ENCODE measurements at places on chromosomes 6 and 20.
A peak's percentile ranks its signal among the peaks of the same experiment; 100 is the strongest.

- no peak for DNase-seq
Measured at GRCh38 chr6:47357827-47358226, 48.1 kb upstream of the TNFRSF21 start.

DNA sequence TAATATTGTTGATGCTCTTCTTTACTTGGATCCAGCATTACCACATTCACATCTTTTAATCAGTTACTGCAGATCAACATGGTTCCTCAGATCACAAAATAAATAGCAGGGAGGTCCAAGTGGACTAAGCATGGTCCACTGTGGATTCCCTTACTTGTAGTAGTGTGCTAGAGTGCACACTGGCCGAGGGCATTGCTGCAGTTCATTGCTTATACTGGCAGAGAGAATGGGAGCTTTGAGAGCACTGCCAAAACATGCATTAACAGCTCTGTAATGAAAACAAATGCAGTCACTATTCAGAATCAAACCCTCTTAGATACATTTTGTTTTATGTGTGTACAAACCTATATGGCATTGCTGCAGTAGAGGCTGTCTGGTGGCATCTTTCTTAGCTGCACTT is 471.5 kb downstream of the CD109 start:
- peak; percentile 56 for DNase-seq

DNA sequence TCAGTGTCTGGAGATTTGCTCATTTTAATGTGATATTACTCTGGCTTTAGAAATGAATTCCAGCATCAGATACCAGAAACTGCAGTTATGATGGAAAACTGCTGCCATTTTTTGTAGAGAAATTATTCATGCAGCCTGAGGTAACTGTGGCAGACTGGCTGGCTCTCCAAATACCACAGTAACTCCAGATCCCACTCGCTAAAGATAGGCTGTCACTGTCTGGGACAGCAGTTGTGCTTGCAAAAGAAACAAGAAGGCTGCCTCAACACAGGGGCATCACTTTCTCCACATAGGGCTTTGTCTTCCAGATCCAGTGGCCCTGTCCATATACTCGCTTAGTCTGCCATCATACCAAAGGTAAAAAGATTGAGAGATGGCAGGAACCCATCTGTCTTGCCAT is 52.7 kb downstream of the FAM184A start:
- DNase-seq = no peak

- no peak for DNase-seq
Measured at GRCh38 chr6:144613859-144614258, 328.7 kb downstream of the UTRN start.

DNA sequence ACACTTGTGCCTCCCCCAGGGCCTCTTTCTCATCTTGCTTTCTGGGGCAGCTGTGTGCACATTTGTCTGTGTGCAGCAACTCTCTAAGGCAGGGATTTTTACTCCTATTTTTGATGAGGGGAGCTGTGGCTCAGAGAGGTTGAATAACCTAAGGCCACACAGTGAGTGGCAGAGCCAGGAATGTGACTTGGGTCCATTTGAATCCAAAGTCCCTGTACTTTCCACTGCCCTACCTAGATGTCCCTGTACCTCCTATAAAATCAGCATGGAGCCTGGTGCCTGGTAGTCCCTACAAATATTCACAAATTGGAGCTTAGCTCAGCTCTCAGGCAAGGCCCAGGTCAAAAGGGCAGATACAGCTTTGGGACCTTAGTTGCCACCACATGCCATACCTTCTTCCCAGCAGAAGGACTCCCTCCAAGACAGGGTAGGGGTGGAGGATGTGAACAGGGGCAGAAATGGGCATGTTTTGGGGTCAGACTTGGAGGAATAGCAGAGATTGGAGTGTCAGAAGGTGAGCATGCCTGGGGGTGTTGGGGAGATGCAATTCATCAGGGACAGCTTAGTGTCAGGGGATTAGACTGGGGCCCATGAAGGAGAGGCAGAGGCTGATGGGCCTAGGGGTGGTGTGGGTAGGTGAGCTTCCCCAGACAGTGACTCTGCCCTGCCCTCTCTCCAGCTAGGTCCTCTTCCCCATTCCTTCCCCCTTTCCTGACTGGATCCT is 4.1 kb upstream of the VEGFA start:
- no peak for DNase-seq

- DNase-seq = no peak
Measured at GRCh38 chr20:52830598-52830997, 141.6 kb upstream of the TSHZ2 start.

- DNase-seq = no peak
Measured at GRCh38 chr6:87951751-87952150, 95.9 kb upstream of the SPACA1 start.

GRCh38 chr6:139639507-139639906 is 265.1 kb upstream of the CITED2 start:
- DNase-seq = no peak

GRCh38 chr6:155958550-155958949 is 502.9 kb upstream of the NOX3 start:
- DNase-seq = peak; percentile 41

DNA sequence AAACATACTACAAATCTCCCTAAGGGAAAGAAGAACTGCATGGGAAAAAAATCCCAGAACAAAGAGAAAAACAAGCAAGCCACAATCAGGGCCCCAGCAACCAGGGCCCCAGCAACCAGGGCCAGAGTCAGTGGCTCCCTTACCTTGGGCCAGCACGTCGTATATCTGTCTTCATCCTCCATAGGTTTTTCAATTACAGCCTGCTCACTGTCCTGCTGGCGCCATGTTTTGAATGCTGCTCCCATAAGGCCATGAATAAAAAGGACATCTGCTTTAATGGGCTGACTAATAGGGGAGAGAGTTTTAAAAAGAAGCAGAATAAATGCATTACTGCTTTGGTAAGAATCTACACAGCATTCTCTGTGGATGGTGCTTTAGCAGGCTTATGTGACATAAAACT is 49.2 kb downstream of the SERAC1 start:
- DNase-seq = no peak

DNA sequence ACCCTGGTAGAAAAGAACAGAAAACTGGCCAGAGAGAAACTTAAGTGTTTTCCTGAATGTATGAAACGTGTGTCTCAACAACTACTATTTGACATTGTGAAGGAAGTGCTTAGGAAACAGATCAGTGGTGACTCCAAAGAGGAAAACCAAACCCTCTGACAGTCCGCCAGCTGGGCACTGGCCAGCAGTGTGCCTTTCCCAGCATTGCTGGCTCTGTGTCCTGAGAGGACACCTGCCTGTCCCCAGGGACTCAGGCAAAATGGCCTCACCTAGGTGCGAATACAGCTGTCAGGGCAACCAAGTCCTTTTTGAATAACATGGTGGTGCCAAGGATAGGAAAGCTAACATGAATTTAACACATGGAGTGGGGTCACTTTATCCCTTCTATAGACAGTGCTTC is 72.5 kb downstream of the NDUFAF5 start:
- DNase-seq = no peak

- DNase-seq = no peak
Measured at GRCh38 chr6:24340998-24341938, 16.6 kb downstream of the DCDC2 start.

DNA sequence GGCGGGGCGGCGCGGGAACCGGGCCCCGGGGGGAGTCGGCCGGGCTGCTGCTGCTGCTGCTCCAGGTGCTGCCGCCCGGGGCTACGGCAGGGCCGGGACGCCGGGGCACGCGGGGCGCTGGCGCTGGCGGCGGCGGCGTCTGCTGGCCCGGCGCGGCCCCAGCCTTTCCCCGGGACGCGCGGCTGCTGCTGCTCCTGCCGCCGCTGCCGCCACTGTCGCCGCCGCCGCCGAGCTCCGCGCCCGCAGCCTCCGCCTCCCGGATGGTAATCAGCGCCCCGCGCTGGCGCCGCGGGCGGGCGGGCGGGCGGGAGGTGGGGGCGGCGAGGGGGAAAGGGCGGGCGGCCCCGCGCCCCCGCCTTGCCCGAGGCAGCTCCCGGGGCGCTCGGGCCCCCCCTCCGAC is 306 bp downstream of the EBF4 start:
- DNase-seq = no peak

- no peak for DNase-seq
Measured at GRCh38 chr6:107673076-107673494, 151.0 kb downstream of the SCML4 start.

- no peak for DNase-seq
Measured at GRCh38 chr6:131949620-131949908, 1.6 kb downstream of the CCN2 start.

DNA sequence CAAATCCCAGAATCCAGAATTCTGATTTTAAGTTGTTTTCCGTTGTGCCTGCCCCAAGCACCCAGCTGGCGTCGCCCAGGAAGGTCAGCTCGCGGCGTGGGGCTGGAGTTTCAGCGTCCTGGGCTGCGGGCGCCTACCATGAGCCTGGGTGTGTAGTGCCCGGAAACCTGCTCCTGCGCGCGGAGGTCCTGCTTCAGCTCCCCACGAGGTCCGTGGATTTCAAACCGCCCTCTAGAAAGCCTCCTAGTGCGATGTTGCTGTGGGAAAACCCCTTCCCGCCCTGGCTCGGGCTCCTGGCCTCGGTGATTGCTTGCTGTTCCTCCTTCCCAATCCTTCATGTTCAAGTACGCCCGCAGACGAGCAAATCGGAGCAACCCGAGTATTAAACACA is 51.3 kb upstream of the NRN1 start:
- DNase-seq = no peak

DNA sequence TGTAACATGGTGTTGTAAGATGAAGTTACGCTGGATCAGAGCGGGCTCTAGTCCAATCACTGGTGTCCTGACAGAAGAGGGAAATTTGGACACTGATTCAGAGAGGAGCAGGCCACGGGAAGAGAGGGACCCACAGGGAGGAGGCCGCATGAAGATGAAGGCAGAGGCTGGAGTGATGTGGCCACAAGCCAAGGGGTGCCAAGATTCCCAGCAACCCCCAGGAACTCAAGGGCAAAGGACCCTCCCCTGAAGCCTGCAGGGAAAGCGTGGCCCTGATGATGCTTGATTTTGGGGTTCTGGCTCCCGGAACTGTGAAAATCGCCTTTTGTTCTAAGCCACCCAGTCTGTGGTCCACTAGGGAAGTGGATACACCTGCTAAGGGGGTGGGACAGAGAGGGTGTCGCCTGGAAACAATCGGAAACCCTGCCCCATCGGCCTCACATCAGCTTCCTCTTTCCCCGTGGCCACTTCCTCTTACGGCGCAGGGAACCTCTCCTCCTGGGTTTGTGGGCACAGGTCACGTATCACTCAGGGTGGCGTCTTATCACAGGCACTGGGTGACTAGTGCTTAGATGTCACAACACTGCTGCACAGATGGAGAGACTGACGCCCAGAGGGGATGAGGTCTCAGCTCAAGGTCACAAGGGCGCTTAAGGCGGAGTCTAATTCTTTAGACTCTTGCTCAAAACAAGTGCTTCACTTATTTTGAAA is 58.0 kb downstream of the SULF2 start:
- DNase-seq = peak; percentile 40

- peak; percentile 77 for DNase-seq
Measured at GRCh38 chr6:14270925-14271788, 153.6 kb downstream of the CD83 start.

DNA sequence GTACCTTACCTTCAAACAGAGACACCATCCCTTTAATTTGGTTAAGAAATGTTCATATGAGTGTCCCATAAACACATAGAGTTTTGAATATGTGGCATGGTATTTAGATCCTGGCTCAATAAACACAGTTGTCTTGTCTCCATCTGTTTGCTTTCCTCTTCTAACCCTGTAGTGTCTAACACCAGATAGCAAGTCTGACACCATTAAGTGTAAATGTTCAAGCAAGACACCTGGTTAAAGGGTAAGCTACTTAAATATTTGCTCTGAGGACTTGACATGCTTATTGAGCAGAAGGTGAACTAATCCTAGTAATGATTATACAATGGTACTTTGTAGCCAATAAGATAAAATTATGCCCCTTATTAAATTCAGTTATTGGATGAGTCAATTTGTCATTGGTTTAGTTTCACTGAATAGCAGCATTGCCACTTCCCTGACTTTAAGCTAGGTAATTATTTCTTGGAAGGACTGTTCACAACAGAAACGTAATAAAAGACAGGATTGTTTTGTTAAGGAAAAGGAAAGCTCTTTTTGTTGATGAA is 26.9 kb upstream of the GOPC start:
- DNase-seq = no peak

DNA sequence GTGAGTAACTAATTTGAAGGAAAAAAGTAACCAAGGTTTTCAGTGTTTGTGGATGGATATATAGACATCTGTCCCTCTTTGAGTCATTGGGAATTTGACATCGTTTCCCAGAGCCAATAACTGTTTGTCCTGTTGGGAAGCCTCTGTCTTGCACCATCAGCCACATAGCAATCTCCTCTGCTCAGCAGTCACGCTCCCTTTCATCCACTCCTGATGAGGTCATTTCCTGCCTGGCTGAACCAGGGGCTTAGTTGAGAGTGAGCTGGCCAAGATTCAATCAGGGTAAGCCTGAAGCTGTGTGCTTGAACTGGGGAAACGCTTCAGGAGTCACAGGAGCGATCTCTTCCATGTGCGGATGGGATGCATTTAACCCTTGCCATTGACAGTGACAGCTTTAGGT is 121.5 kb upstream of the FOXQ1 start:
- DNase-seq = peak; percentile 57

GRCh38 chr6:52400313-52401041 is 19.7 kb upstream of the EFHC1 start:
- no peak for DNase-seq

- DNase-seq = no peak
Measured at GRCh38 chr6:55524441-55524840, 54.6 kb downstream of the HMGCLL1 start.

GRCh38 chr6:3744211-3744900 is 7.2 kb downstream of the PXDC1 start:
- DNase-seq = no peak

DNA sequence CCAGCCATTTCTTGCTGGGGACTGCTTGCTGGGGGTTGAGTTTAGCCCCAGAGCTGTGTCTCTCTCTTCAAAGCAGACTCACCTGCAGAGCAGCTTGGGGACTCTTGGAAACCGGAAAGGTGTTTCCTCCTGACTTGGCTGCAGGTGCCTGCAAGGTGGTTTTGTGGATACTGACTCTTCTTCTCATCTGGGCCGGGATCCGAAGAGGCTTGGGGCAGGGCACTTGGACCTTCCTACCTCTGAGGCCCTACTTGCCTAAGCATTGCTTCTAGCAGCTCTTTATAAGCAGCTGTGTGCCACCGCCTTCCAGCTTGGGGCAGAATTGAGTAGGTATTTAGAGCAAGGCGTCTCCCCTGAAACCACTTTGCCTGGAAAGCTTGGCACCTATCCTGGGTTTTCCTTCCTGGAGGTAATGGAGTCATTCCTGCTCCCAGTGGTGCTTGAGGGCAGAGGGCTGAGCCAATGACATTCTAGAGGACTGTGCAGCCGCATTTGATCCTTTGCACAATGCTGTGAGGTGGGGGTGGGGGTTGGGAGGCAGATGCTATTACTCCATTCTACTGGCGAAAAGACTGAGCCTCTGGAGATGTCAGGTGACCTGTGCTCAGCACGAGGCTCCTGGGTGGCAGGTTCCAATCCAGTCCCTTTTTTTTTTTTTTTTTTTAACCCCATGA is 3.4 kb upstream of the CTSZ start:
- no peak for DNase-seq

GRCh38 chr6:141562186-141562811 is 570.4 kb upstream of the GJE1 start:
- peak; percentile 48 for DNase-seq

- peak; percentile 4 for DNase-seq
Measured at GRCh38 chr6:80263585-80263984, 157.1 kb downstream of the BCKDHB start.
